Panc1 (cell line): ENCODE measurements at places on chromosomes 7 and 10.

GRCh38 chr10:17208476-17208875 lies 7.0 kb upstream of the TRDMT1 start:
- no peak for DNase-seq

- peak; percentile 98 for DNase-seq
Observed at GRCh38 chr7:139680676-139681462, 96.9 kb downstream of the HIPK2 start.

GRCh38 chr10:133379152-133379800 lies at the start of gene PAOX:
Gene PAOX (plus strand): TSS chr10:133379262. CDS start chr10:133379317, 55 bp downstream.
- no peak for DNase-seq

DNA sequence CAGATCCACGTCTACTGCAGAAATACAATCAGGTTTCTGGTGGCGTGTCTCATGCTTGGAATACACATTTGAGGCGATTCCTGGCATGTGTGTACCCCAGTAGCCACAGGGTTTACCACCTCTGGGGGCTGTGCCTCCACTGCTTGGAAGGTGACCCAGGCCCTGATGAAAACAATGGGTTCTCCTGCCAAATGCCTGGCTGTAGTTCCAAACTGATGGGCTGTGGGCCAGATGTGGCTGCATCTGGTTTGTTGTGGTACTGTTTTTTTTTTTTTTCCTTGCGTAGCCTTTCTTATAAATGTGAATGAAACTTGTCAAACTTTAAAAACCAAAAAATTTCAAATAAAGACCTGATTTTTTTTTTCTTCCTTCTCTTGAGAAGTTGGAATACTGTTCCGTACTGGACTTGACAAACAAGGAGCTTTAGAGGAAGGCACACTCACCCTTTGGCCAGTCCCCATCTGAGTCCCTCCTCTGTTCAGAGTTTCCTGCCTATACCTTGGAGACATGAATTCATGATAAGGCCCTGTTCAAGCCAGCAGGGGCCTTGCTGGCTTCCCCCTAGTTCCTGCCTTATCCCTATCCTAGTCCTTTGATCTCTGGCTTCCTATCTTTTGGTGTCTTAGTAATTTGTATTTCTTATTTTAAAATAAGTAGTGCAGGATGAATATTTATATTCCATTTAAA lies 217.1 kb downstream of the PHTF2 start:
- DNase-seq: no peak
